Ascending aorta (tissue), 2 donors: ENCODE measurements at places on chromosomes 4 and X.

DNA sequence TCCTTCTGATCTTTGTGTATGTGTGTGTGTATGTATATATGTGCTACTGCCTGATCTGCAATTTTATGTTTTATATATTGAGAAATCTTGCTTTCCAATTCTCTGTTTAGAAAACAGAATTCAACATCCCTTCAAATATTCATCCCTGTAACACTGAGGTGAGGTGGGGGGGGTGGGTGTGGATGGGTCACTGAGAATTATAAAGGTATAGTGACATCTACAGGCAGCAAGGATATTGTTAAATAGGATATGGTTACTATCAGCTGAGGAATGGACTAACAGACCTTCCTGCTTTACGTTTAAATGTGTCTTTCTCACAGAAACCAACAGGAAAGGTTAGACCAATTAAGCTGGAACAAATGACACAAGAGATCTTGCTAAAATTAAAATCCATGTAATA is 19.0 kb upstream of the MAGEB2 start:
- DNase-seq, result no peak

- DNase-seq, result no peak
Observed at GRCh38 chr4:78167510-78167909, 110.4 kb downstream of the FRAS1 start.

GRCh38 chr4:76688619-76689144 is 209.3 kb downstream of the SOWAHB start:
- DNase-seq, result no peak

DNA sequence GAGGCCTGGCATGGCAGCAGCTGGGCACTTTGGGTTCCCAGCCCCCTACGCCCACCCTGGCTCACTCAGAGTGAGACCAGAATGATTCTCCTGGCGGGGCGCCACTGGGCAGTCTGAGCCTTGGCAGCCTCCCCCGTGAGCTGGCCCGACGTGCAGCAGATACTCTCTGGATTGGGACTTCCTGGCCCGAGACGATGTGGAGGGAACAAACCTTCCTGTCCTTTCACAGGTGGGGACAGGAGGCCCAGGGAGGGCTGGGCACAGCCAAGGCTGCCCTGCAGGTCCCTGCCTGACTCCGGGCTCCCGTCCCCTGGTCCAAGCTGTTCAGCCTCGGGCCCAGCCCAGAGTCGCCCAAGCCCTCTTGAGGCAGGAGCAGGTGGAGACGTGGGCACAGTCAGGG is 17.9 kb upstream of the ADD1 start:
- no peak for DNase-seq

DNA sequence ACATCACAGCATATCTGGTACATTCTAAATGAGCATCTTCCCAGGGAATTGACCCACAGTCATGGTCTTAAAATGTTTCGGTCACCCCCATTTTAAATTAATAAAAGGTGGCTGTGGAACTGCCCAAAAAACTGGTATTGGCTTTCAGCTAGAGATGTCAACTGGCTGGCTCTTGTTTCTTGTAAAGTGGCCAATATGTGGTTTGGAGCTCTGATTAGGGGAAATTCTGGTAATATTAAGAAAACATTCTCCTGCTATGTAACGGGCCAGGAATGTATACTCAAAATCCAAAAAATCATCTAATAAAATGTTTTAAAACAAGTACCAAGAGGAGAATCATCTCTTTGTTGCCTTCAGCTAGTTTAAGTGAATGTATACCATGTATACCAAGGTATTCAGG is 62.0 kb upstream of the VCX2 start:
- DNase-seq, result no peak

GRCh38 chrX:39513836-39514235 is 583.9 kb downstream of the BCOR start:
- DNase-seq, result no peak

GRCh38 chr4:41158274-41158673 is 56.1 kb downstream of the APBB2 start:
- no peak for DNase-seq

DNA sequence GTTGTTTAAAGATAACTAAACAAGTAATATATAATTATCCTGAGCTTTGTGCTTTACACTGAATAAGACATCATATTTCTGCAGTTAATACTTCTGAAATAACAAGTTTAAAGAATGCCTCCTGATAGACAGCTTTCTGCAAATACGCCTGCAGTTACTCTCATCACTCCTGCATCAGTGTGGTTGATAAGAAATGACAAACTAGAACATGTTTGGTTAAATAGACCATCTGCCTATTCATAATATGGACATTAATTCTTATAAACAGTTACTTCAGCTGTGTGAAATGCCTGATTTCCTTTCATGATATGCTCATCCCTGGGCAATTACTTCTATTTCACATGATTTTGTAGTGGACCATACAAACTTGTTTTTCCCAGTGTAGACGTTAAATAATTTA is 7.0 kb upstream of the TENM3 start:
- no peak for DNase-seq

- no peak for DNase-seq
Observed at GRCh38 chr4:174222266-174222872, 61.1 kb downstream of the FBXO8 start.

- DNase-seq, result no peak
Observed at GRCh38 chr4:122830426-122831095, 3.9 kb downstream of the FGF2 start.

GRCh38 chrX:356385-357034 is 30.2 kb downstream of the PPP2R3B start:
- DNase-seq, result no peak

DNA sequence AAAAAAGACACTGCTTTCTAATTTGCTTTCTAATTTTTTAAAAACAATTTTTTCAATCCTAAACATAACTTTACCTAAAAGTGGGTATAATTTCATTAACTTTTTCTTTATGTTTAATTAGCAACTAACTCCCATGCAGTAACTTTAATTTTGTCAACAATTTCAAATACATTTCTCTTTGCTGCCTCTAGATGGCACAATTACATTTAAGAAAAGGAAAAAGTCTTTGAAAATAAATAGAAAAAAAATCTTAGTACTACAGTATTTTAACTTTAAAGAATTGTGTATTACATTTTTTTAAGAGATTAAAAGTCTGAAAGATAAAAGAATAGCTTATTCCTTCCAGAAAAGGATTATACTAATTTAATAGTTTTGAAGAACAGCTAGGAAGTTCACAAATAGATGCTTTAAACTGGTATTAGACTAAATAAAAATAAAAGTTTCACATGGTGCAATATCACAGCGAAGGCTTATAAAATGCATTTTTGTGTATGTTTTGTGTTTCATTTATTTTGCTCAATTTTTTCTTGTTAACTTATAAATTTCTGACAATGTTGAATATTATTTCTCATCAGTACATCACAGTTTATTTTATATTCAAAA is 105.1 kb downstream of the ADGRA3 start:
- DNase-seq, result no peak

DNA sequence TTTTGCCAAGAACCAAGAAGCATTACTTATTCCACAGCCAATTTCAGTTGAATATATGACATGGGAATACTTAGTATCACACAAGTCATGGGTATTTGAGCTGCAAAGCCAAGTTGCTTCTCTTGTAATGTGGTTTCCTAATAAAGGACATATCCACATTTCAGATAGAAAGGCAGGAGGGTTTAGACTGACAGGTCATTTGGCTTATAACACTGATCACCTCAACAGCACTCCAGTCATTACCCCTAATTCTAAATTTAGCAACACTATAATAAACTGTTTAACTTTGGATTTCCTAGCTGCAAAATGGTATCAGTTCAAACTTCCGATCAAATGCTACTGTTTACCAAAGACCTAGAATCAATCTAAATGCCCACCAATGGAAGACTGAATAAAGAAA is 114.0 kb upstream of the FTHL17 start:
- DNase-seq, result no peak

DNA sequence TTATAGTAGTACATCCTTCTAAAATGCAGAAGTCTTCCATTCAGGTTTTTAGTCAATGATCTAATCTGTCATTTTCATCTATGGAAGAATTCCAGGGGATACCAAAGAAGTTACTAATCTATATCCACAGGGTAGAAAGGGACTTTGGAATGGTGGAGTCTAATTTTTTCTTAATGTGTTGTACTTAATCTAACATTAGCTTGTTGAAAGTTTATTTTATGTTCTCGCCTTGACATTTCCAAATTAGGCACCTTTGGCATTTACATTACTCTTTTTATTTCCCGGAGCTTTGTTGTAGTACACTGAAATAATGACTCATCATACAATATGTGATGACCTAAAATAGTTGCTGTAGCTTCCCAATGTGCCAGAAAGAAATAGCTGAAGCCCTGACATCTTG is 91.5 kb downstream of the HTR2C start:
- DNase-seq, result no peak

- DNase-seq, result no peak
Observed at GRCh38 chr4:24279911-24280375, 304.4 kb downstream of the DHX15 start.

- no peak for DNase-seq
Observed at GRCh38 chrX:10932842-10933440, 178.2 kb upstream of the HCCS start.

DNA sequence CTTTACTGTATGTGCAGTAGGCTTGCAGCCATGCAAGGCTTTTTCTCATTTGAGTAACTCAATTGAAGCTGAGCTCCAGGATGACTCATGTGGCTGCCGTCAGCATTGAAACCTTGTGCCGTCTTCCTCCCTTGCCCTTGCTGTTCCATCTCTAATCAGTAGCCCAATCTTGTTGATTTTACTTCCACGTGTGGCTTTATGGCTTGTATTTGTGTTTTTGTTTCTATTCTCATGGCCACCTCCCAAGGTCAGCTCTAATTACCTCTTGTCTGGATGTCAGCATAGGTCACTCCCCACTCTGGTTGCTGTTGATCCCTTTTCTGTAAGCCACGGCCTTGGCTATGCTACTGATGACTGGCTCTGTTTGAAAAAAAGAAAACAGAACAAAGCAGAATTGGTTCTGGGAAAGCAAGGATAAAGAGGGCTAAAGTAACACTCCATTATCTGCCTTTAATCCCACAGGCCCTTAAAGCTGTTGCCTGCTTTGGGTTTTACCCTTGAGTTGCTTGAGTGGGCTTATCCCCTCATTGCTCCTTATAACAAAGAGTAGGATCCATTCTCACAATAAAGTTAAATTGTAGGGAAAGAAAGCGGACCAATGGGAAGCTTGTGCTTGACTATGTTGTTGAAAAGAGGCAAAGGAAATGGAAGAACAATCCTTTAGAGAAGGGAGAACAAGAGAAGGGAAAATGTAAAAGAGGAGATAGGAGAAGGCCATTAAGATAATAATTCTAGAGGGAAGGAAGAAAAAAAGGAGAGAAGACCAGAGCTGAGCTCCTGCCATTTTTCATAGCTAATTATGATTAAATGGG is 173.9 kb upstream of the PGRMC2 start:
- DNase-seq, result no peak

GRCh38 chrX:123834116-123834515 is 25.7 kb upstream of the XIAP start:
- no peak for DNase-seq

DNA sequence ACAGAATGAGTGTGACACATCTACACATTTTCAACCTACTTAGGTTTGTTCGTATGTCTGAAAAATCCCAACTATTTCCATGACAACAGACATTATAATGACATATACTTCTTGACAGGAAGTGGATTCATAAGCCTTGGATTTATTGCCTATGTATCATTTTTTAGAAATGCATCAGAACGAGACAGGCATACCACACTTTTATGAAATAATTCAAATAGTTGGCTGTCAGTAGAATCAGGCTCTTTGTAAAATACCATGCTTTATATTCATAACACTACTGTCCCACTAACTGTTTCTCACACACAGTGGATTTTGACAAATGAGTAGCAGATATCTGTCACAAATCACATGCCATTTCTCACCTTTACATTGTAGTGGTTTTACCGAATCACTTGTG is 173.2 kb downstream of the BEND2 start:
- no peak for DNase-seq

GRCh38 chr4:86855572-86855971 is 6.4 kb upstream of the SLC10A6 start:
- no peak for DNase-seq

DNA sequence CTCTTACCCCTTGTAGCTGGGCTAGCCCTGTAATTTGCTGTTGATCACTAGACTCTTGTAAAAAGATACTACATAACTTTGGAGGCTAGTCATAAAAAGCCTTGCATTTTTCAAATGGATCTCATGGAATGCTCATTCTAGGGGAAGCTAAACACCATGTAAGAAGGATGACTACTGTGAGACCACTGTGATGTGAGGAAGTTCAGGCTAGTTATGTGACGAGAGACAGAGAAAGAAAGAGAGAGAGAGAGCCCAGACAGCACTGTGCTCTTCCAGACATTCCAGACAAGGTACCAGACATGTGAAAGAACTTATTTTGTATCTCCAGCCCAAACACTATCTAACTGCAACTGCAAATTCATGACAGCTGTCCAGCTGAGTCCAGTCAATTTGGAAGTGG is 404.6 kb upstream of the PITX2 start:
- no peak for DNase-seq

GRCh38 chr4:121484633-121485032 is 103.8 kb upstream of the QRFPR start:
- no peak for DNase-seq

GRCh38 chr4:65592089-65592488 is 78.2 kb downstream of the EPHA5 start:
- DNase-seq, result no peak

DNA sequence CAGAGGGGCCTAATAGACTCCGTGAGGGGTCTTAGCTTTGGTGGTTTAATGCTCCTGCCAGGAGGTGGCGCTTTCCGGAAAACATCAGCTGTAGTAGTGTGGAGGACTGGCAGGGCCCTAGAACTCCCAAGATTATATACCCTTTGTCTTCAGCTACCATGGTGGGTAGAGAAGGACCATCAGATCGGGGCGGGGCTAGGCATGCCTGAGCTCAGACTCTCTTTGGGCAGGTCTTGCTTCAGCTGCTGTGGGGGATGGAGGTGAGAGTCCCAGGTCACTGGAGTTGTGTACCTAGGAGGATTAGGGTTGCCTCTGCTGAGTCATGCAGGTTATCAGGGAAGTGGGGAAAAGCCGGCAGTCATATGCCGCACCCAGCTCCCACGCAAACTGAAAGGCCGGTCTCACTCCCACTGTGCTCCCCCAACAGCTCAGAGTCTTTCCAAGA is 63.0 kb upstream of the AGA start:
- DNase-seq, result no peak

GRCh38 chr4:163148466-163149336 is 18.0 kb downstream of the NAF1 start:
- DNase-seq, result no peak

DNA sequence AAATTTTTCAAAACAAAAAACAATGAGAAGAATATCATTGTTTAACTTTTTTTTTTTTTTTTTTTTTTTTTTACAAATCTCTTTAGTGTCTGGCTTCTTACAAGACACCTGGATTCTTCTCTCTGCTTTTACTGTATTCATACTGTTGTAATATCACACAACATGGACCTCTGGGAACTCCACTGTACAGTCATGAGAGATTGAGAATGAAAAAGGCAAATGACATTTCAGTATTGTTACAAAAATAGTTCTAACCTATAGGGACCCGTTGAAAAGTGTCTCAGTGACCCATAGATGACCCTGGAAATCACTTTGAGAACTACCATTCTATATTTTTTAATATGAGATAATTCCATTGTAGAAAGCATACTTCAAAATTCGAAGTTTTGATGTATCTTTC is 124.4 kb downstream of the SLIT2 start:
- no peak for DNase-seq
